ENCODE measurements at places on chromosomes 5 and 9.

DNA sequence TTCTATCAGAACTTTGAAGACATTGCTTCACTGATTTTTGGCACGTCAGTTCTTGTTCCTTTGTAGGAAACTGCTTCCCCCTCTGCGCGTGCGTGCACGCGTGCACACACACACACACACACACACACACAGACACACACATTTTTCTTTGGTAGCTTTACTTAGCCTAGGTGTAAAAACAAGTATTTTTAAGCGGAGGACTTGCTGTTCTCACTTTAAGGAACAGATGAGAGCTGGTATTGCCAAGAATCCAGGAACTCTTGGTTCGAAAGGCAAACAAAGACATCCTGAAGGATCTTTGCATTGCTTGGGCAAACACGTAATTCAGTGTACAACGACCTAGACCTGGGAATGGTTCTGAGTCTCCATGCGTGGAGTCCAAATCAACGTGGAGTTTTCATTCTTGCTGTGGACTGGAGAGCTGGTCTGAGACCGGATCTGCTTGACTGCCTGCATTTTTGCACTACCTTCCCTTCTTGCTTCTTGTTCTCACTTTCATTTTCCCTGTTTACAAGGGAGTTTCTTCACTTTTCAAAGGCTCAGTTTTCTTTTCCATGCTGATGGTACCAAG lies 8.2 kb downstream of the TMEM268 start:
- DNase-seq: no peak

GRCh38 chr9:105023788-105024187 lies 95.8 kb upstream of the ABCA1 start:
- DNase-seq: no peak

DNA sequence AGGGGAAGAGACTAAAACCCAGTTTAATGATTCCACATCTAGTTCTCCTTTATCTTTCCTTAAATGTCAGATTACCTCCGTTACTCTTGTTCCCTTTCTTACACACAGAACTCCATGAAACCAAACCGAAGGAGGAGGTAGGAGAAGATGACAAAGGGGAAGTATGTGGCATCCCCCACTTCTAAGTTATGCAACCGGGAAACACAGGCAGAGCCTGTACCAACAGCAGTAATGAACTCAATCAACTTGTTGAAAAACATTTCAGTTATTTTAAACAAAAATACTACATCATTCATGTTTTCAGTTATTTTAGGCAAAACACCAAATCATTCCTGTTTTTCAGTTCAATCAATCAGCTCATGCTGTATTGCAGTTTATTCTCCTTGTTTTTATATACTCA lies 101.8 kb downstream of the PCSK1 start:
- DNase-seq: no peak

GRCh38 chr5:82274343-82275211 lies 3.6 kb downstream of the RPS23 start:
- DNase-seq: no peak

DNA sequence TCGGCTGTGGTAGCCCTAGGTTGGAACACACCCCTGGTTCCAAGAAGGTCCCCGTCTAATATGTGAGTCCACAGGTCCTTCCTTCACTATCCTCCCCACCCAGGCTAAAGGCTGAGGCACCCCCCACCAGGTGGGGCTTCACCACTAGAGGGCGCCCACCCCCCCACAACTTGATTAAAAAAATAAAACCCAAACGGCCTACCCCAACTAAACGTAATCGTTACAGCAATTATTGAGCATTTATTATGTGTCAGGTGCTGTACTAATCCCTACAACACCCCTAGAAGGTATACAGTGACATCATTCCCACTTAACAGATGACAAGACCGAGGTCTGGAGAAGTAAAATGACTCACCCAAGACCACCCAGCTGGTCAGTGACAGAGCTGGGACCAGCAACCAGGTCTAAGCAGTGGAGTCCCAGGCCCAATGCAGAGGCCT lies 65.0 kb downstream of the FGF18 start:
- DNase-seq: peak; percentile 12

DNA sequence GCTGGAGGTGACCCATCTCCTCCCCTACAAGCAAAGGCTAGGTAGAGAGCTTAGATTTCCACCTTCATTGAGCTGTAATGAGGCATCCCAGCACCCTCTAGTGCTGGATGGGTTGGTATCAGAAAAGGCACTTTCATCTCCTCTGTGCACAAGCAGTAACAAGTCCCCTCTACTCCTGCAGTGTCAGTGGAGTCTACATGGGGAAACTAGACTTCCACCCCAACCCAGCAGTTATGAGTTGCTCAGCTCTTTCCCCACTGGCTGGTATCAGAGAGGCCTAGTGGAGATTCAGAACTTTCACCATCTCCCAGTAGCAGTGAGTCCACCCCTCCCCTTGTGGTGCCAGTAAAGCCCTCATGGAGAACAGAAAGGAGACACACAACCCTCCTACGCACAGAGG lies 17.9 kb downstream of the FCN1 start:
- no peak for DNase-seq

DNA sequence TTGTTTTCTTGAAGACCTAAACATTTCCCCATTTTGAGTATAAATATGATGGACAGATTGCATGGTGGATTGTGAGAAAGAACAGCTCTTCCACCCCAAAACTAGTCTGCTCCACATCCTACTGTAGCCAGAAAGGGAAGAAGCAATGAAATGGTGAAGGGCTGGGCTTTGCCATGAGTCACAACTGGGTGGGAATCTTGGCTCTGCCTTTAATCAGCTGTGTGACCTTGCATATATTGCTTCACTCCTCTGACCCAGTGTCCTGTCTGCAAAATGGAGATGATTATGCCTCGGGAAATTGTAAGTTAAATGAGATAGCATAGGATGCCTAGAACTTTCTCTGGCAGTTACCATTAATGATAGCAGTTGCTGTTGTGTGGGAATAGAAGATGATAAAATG lies 101.9 kb downstream of the PDE8B start:
- DNase-seq: no peak

DNA sequence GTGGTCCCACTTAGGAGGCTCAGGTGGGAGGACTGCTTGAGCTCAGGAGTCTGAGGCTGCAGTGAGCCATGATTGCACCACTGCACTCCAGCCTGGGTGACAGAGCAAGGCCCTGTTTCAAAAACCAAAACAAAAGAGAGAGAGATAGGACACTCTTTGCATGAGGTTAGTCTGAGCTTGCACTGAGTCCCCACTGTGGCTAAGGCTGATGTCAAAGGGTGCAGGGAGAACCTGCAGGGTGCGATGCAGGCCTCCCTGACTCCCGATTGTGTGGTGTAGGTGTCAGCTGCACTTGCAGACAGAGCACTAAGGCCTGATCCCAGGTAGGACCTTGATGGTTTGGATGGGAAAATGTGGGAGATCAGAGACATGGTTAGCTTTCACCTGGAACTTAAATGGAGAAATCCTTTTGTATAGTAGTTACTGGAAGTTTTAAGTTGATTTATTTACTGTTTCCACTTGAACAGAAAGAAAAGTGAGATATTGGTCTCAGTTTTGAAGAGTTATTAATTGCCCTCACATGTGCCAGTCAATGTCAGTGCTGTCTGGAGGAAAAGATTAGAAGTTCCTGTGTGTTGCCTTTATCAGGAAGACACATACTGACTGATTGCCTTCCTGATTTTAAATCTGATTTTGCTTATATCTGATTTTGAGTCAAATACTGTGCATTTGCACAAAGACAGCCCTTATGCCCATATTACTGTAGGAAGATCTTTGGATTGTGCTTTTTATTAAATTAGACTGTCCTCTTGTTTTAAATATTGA lies 260.0 kb downstream of the MAST4 start:
- DNase-seq: no peak

GRCh38 chr9:10612641-10613398 lies at the start of gene PTPRD:
Gene PTPRD (minus strand): TSS chr9:10613002.
- no peak for DNase-seq

- no peak for DNase-seq
Observed at GRCh38 chr5:168917947-168918600, 338.9 kb upstream of the PANK3 start.

DNA sequence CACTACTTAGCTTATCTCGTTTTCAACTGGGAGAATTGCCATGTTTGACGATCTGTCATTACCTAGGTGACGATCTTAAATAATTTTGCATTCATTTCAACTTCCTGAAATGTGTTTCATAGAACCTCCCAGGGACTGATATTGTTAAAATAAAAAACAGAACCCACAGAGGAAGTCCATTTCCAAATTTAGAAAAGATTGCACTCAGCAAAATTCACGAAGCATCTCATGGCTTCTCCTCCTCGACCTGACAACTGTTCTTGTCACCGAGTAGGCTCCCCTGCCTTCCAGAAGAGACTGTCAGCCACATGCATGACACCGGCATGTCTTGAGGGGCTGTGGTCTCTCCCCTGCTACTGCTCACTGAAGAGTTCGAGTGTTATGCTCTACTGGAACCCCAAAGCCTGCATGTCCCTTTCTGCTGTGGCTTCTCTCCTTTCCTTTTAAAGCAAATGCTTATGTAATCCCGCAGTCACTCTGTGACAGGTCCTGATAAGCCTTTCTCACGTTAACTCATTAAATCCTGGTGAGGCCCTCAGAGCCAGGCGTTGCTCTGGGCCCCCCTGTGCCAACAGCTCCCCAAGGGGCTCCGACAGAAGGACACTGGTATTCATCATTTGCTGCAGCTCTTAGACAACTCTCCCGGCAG lies 26.8 kb upstream of the ANKRD33B start:
- DNase-seq: no peak

DNA sequence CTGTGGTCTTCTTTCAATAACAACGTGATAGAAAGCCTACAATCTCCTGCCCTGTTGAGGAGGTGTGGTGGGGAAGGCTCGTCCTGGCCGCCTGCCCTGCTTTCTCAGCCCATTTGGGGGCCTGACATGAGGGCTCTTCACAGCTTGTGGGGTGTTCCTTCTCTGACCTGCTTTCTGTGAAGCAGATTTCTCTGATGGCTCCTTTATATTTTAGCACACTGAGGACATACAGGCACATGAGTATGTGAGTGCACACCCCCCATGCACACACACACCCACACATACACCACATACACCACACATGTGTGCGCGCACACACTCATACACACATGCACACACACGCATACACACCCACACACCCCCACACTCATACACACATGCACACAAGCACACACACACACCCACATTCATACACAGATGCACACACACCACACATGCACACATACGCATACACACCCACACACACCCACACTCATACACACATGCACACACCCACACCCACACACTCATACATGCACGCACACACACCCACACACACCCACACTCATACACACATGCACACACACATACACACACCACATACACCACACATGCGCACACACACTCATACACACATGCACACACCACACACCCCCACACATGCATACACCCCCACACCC lies 117.5 kb downstream of the COL5A1 start:
- DNase-seq: no peak

DNA sequence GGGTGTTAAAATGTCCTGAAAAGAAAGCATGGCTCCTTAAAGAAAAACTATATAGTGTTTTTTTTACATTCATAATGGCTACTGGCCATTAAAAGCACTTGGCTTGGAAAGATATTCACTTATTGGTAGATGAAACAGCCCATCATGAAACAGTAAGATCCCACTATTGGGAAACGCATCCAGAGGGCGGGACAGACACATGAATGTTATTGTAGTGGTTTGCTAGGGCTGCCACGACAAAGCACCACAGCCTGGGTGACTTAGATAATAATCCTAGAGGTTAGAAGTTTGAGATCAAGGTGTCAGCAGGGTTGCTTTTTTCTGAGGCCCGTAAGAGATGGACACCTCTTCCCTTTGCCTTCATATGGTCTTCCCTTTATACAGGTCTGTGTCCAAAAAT lies 139.4 kb upstream of the ANKH start:
- no peak for DNase-seq

DNA sequence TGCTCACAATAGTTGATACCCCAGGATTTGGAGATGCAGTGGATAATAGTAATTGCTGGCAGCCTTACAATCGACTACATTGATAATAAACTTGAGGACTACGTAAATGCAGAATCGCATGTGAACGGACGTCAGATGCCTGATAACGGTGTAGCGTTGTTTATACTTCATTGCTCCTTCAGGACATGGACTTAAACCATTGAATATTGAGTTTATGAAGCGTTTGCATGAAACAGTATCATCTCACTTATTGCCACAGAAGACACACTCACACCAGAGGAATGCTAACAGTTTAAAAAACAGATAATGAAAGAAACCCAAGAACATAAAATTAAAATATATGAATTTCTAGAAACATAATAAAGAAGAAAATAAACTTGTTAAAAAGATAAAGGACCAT lies 101.6 kb downstream of the GABBR2 start:
- no peak for DNase-seq

- no peak for DNase-seq
Observed at GRCh38 chr9:82923092-82923911, 139.6 kb downstream of the RASEF start.

GRCh38 chr5:168898247-168898911 lies 319.2 kb upstream of the PANK3 start:
- no peak for DNase-seq

GRCh38 chr5:96868603-96869371 lies 7.5 kb upstream of the ERAP2 start:
- DNase-seq: no peak

DNA sequence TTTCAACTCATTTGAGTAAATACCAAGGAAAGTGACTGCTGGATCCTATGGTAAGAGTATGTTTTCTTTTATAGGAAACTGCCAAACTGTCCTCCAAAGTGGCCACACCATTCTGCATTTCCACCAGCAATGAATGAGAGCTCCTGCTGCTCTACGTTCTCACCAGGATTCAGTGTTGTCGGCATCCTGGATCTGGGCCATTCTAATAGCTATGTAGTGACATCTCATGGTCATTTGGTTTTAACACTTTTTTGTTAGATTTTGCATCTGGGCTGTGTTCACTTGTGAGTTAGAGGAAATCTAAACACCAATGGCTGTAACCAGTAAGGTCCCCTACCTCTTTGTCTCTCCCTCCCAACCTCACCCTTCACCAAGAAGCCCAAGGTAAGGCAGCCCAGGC lies 115.9 kb downstream of the ATPSCKMT start:
- DNase-seq: no peak

DNA sequence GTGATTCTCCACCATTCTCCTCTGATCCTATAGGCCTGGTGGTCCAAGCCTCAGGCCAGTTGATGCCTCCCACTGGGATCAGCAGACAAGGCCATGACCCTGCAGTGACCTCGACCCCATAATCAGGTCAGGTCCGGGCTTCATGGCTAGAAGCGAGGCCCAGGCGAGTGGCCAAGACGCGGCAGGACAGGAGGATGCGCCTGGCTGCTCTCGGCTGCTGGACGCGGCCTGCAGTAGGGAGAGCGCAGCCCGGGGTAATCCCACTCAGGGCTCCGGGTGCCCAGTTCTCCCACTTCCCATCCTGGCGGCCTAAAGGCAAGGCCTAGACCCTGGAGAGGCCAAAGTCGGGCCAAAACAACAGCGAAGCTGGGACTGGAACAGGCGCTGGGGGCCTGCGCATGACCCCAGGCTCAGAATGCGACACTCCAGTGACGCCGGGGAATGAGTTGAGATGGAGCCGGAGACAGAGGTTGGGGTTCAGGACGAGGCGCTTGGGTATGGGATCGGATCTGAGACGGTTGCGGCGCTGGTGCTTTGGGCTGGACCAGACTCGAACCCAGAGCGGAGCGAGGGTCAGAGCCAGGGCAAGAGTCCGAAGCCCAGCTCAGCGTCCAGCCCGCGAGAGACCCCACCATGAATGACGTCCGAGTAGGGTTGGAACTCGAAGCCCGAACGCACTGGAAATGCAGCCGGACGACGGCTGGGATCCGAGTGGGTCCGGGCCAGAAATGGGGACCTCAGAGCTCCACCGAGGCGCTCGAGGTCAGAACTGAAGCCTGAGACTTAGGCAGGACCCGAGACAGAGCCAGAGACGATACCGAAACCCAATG lies 3.2 kb downstream of the LHX6 start:
- DNase-seq: no peak
